Kidney (tissue), 22 donors: ENCODE measurements at places on chromosomes 11 and 22.
A peak's percentile ranks its signal among the peaks of the same experiment; 100 is the strongest.

DNA sequence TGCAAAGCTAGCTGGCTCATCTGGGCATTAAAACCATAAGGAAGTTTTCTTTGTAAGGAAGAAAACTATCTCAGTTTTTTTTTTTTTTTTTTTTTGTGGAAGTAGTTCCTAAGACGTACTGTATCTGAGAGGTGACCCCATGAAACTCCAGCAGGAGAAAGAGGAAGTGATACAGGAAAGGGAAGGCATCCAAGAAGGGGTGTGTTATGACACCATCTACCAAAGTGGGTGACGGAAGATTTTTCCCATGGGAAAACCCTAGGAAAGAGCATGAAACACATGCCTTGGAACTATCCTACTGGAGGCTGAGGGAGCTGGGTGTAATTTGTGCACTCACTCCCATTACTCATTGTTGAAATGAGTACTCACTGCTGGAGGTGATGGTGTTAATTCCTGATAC lies 63.8 kb upstream of the ARHGAP20 start:
- no peak for DNase-seq

DNA sequence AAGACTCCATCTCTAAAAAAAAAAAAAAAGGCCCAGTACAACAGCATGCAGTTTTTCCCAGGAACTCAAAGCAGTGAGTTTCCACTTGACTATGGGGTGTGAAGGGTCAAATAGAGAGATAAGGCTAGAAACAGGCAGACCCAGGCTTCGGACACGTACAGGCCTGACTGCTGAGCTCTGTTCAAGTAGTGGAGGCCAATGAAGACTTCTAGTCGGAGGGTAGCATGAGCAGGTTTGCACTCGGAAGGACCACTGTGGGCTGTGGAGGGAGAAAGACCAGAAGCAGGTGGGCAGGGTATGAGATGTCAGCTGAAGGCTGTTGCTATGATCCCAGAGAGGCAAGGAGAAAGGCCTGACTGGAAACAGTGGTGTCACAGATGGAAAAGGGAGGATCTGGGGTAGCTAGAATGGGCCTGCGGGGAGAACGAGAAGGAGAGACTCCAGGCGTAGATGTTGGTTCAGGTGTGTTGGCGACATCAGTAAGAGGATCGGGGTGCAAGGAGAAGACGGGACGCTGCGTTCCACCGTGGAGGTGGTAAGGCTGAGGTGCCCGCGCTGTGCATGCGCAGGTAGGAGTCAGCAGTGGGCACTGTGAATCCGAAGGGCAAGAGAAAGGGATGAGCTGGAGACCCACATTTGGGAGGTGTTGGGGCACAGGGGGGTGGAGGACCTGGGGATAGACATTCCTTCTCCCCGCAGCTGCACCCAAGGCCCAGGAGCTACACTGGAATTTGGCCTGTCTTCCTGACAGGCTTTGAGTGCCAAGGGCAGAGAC lies 49.4 kb upstream of the RAB1B start:
- no peak for DNase-seq

DNA sequence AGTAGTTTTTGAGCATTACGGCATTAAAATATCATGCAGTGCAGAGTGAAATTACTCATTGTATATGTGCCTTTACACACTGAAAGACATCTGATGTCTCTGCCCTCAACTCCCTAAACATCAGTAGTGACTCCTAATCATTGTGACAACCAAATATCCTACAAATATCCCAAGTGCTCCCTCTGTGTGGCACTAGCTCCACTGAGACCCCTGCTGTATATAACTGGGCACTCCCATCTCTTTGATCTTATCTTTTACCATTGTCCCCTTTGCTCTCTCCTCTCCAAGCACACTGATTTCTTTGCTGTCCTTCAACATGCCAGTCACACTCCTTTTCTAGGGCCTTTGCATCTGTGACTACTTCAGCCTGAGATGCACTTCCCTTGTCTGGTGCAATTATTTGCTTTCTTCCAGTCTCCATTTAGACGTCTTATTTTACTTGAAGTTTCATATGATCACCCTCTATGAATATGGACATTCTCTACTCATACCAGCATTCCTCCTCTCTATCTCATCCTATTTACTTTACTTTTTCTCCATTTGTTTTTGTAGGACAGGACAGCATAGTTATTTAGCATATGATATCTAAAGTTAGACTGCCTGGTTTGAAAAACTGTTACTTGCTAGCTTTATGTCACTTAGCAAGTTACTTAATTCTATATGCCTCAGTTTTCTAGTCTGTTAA lies 2.4 kb downstream of the SLC5A12 start:
- DNase-seq: no peak

DNA sequence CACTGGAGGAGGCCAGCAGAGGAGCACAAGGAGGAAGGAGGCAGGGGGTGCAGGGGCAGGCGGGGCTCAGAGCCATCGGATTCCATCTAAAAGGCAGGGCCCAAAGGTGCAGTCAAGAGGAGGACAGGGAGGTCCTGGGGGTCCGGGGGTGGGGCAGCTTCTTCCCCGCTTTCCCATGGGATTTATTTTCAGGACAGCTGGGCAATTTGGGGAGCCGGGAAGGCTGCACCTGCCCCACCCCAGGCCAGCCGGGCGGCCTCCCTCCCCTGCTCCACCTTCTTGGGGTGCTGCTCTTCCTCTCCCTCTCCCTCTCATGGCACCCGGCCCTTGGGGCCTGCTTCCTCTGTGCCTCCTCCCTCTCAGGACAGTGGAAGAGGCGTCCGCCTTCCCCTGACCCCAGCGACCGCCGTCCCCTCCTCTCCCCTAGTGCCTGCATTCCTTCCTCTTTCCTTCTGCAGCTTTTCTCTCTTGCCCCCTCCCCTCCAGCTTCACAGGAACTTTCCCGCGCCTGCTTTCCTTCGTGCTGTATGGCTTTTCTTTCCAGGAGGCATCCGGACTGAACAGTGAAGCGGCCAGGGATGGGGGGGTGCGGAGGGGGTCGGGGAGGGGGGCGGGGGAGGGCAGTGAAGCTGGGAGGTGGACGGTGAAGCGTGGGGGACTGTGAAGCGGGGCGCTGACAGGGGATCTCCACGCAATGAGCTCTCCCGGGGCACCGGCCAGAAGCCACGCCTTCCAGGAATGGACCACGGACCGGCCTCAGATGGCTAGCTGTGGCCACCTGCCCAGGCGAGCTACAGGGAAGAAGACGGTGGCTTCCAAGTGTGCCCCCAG lies 26.9 kb downstream of the APOBEC3H start:
- peak; percentile 79 for DNase-seq

GRCh38 chr22:20079745-20080444 lies at the start of gene DGCR8:
TSS of gene DGCR8 (plus strand) at chr22:20080241. CDS start at chr22:20085964, 5,723 bp downstream.
- peak; percentile 97 for DNase-seq

- no peak for DNase-seq
Measured at GRCh38 chr11:96075532-96075959, 151.6 kb upstream of the MTMR2 start.

DNA sequence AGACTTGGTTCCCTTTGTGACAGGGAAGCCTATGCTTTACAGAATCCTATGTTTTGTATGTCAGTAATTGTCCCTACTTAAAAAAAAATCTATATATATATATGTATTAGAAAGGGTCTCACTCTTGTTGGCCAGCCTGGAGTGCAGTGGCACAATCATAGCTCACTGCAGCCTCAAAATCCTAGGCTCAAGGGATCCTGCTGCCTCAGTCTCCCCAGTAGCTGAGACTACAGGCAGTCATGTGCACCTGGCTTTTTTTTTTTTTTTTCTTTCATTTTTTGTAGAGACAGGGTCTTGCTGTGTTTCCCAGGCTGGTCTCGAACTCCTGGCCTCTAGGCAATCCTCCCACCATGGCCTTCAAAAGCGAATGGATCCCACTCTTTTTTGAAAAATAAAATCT lies 2.1 kb upstream of the NEAT1 start:
- no peak for DNase-seq

DNA sequence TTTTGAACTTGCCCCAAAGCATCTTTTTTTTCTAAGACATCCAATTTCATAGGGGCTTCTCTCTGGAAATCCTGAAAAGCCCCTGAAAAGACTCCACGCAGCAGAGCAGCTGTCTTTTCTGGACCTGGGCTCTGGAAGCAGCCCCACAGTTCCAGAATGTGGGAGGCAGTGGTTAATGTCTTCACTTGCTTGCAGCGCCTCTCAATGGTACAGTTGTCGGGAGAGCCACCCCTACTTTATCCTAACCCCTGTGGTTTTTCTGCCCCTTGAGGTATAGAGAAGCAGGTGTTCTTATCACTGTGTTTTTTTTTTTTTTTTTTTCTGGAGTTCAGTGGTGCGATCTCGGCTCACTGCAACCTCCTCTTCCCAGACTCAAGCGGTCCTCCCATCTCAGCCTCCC lies 83.4 kb upstream of the SORL1-AS1 start:
- DNase-seq: no peak

- DNase-seq: no peak
Measured at GRCh38 chr11:119089319-119089718, 4.6 kb downstream of the HMBS start.

DNA sequence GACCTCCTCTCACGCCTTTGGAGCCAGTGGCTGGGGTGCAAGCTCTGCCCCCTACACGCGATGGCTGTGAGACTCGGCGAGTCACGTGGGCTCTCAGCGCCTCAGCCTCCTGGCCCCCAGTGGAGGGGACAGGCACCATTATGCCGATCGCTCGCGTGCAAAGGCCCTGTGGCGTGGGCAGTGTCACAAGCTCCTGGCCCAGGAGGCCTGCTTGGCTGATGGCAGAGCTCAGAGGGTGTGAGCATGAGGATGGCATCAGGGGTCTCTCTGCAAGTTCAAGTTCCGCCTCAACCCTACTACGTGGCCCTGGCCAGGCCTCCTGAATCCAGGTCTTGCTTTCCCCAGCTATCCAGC lies 90.8 kb upstream of the KCNQ1OT1 start:
- no peak for DNase-seq
